ENCODE measurements at places on chromosomes 16 and 17.

DNA sequence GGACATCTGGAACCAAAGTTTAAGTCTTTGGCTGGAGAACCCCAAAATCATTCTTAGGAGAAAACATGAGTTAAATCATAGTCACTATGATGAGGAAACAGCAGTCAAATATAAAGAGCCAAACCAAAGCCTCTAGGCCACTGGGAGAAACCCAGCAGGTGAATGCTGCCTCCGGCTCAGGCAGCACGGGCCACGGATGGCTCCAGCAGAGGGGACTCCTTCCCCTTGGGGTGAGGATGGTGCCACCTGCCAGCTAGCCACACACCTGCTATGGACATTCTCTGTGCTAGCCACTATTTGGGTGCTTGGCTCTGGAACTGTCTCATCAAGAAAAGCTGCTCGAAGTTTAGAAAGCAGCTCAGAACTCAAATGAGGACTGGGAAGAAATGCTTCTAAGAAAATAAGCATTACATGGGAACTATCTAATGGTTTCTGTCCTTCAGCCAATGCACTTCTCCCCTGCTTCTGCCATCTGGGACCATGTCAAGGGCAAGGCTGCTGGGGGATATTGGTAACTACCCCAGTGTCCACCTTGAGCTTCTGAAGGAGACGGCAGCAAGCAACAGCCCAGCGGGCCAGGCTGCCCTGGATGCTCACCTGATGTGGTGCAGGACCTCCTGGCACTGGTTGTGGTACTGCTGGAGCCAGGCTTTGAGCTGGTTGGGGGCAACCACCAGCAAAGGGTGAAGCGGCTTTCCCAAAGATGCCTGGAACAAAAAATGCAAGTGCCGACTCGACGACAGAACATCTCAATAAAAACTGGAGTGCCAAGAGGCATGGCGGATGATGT lies 22.5 kb downstream of the ELAC2 start:
- DNase-seq = no peak

GRCh38 chr17:29611351-29612093 lies 11.2 kb downstream of the CORO6 start:
- DNase-seq = no peak

GRCh38 chr17:80992077-80992947 lies 671 bp downstream of the CHMP6 start:
- DNase-seq = no peak

DNA sequence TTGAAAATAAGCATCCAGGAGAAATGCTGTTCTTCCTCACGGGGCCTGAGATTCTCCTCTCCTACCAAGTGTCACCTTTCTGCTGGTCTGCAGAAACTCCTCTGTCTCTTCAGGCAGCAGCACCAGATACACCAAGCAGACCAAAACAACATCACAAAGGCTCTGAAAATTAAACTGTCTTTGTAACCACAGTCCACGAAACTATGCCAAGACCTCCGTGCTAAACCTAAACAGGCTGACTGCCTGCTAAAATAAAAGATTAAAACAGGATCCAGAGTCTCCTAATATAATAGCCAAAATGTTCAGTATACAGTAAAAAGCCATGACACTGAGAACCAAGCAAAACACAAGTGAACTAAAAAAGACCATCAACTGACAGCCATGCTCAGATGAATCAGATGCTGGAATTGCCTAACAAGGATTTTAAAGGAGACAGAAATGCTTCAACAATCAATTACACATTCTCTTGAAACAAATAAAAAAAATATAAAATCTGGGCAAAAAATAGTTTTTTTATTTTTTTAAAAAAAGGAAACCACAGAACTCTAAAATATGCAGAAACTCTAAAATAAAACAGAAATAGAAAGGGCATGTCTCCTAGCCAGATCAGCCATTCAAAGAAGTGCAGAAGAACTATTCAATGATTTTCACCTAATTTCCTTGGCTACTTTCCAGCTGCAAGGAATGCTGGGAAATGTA lies 50.3 kb upstream of the TOX3 start:
- no peak for DNase-seq

DNA sequence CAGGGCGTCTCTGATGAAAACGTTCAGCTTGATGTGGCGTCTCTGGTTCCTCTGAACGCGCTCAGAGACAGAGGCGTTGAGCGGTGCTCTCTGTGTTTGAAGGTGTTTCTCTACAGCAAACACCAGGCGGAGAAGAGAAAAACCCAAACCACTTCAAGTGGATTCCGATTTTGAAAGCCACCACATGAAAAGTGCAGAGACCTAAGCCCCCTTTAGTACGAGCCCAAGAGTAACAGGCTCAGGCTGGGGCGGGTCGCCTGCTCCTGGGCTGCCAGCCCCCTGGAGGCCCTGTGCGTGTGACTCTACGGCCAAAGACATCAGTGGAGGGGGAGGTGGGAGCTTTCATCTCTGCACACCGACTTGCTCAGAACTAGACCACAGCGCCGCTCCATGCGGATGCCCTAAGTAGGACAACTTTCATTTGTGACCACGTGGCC lies 328.4 kb downstream of the MAF start:
- no peak for DNase-seq

- DNase-seq = no peak
Observed at GRCh38 chr17:44970136-44970741, 2.1 kb upstream of the C1QL1 start.

GRCh38 chr17:58710948-58711552 lies 18.6 kb downstream of the RAD51C start:
- DNase-seq = no peak

DNA sequence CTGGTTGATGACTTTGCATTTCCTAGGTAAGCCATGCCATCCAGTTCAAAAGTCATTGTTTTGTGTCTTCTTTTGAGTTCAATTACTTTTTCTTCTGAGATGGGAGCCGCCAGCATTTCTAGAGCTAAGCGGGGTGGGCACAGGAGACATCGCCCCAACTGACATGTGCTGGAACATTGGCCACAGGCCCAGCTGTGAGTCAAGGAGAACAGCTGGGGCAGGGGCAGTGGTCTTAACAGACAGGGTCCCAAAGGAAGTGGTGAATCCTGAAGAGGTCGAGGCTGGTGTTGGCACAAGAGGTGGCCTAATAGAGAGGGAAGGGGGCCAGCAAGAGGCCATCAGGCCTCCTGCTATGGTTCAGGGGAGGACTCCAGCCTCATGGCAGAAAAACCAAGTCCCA lies 17.1 kb downstream of the RAB11FIP4 start:
- no peak for DNase-seq

DNA sequence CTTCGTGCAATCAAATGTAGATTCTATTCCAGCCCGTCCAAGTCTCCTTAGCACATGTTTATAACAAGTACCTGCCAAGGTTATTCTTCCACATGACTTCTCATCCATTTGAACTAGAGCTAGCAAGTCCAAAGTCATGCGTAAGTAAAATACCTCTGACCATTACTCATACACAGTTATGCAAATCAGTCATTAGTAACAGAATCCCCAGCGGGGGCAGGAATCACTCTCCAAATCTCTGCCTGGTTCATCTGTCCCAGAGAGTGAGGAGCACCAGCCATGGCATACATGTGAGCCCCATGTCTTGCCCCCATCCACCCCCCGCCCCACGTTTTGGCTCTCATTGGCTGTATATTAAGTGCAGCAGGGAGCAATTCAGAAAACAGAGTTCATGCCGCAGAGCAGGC lies 27.7 kb downstream of the SRL start:
- peak; percentile 81 for DNase-seq

DNA sequence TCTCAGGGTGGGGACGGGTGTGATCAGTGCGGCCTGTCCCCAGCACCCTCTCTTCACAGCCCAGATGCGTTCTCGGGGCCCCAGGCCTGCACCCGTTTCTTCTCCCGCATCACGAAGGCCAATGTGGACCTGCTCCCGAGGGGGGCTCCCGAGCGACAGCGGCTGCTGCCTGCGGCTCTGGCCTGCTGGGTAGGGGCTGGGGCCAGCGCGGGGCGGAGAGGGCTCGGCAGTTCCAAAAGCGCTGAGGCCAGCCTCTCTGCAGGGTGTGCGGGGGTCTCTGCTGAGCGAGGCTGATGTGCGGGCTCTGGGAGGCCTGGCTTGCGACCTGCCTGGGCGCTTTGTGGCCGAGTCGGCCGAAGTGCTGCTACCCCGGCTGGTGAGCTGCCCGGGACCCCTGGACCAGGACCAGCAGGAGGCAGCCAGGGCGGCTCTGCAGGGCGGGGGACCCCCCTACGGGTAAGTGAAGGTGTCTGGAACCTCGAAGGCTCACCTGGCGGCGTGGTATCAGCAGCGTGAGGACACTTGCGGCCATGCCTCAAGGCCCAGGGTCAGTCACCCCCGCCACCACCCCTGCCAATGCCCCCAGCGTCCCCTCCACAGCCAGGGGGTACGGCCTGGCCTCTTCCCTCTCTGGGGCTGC lies 4.4 kb downstream of the MSLN start:
- DNase-seq = no peak

DNA sequence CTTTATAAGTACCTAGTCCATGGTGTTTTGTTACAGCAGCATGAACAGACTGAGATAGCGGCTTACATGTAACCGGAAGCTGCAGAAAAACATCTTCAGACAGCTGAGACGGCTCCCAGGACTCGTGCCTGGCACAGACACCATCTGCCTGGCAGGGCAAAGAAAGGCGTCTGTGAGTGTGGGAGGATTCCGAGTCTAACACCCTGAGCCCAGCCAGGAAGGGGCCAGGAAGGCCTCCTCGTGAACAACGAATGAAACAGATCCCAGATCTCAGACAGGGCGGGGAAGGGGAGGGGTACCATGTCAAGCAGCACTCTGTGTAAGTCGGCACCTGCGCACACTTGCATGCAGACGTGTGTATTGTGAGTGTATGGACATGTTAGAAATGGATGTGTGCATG lies 4.4 kb upstream of the CSNK1D start:
- DNase-seq = no peak

- DNase-seq = no peak
Observed at GRCh38 chr16:50165473-50165872, 12.4 kb downstream of the TENT4B start.

DNA sequence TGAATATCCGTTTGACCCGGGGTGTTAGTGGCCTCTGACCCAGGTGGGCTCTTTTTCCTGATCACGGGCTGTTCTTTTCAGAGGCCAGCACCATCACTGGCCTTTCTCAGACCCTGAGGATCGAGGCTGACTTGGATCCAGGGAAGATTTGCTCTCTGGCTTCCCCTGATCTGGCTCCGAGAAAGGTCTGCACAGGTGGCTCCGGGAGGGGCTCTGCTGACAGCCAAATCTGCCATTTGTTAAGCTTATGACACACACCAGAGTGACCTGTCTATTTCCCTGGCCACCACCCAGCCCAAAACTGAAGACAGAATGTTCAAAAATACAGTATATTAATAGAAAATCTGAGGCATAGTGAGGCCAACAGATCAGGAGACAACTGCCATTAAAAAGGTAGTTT lies 221.8 kb upstream of the TNRC6C start:
- no peak for DNase-seq

DNA sequence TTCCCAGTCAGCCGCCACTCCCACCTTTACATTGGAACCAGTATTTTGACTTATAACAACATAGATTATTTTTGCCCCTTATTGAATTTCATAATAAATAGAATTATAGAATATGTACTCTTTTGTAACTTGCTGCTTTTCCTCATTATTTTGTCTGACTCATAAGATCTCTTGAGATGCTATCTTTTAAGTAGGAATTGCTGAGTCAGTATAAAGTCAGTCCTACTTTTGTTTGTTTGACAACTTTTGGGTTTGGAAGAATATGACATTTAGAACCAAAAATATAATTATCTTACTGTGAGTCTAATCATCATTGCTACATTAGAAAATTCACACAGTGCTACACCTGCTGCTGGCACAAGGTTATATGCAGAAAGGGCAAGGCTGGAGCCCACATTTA lies 69.7 kb downstream of the STXBP4 start:
- DNase-seq = no peak

- no peak for DNase-seq
Observed at GRCh38 chr16:50208460-50208931, 55.4 kb downstream of the TENT4B start.

DNA sequence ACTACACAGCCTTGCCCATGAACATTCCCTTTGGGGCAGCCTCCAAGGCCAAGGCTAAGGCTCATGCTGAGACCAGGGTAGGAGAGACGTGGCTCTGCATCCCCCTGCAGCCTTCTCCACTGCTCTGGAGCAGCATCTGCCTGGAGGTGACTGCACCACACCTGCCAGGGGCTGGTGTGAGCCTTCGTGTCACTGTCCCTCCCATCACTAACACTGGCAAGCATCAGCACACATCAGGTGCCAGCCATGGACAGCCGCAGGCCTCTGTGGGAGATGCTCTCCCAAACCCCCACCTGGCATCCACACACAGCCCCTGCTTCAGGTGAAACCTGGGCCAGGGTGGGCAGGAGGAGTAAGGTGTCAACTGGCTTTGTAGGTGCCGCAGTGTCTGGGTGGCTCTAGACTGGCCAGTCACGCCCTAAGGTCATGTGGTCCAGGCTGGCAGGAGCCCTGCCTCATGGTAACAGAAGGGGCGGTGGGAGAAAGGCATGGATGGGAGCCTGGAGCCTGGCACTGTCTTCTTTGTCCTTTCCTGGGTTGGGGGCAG lies 18.1 kb upstream of the MTSS2 start:
- DNase-seq = no peak

DNA sequence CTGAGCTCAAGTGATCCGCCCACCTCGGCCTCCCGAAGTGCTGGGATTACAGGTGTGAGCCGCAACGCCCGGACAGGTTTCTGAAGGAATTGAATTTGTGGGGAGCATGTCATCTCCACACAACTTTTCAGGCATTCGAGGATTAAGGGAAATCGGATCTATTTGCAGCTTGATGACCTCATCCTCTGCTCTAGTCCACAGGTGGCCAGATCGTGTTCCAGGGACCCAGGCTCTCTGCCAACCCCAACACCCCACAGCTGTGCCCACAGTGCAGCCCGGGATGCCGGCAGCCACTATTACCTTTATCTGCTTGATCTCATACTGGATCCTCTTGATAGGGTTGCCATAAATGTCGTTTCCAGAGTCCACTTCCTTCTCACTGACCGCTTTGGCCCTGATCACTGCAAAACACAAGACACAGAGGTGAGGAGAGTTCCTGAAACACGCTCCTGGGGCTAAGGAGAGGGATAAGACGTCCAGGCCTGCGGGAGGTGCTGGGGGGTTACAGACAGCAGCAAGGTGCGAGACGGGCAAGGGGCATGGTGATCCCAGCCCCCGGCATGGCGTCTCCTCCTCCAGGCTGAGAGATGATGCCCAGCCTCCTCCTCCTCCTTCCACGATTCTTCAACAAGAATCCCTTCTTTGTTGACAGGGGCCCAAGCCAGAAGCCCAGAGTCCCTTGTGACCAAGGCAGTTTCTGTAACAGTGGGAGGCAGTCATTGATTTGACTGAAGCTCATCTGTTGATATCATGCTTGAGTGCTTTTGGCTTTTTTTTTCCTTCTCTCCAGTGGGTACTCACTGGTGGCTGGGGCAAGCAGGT lies 29.3 kb downstream of the CEP295NL start:
- DNase-seq = no peak

- no peak for DNase-seq
Observed at GRCh38 chr17:3039736-3040135, 23.7 kb downstream of the OR1D5 start.

- DNase-seq = no peak
Observed at GRCh38 chr17:4162321-4162720, 19.3 kb downstream of the CYB5D2 start.

GRCh38 chr17:57242148-57242547 lies 14.2 kb upstream of the MSI2 start:
- DNase-seq = no peak

GRCh38 chr17:75945211-75945610 lies 4.4 kb upstream of the FBF1 start:
- DNase-seq = no peak

GRCh38 chr16:30005341-30006094 lies 5.3 kb downstream of the DOC2A start:
- DNase-seq = no peak

- DNase-seq = no peak
Observed at GRCh38 chr17:51909971-51910370, 248.5 kb downstream of the CA10 start.
